ENCODE measurements at places on chromosomes 7 and 10.

DNA sequence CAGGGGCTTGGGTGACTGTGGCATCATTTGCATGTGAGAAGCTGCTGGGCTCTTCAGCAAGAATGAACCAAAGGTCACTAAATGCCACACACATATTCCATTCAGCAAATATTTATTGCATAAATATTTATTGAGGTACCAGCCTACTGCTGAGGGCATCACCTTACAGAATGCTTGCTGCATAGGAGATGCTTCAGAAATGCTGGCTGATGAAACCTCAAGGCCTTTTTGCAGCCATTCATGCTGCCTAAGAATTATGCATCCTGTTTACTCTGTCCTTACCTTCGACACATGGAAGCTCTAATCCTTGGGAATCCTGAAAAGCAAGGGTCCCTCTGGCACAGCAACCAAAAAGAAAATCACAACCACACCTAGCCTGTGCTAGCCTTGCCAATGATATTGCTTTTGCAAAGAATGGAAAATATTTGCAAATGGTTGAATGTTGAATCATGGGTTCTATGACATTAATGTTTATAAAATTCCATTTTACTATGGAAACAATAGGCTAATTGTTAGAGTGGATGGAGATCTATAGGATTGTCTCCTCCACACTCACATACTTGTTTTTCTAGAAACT lies 79.6 kb downstream of the PCGF5 start:
- no peak for DNase-seq

DNA sequence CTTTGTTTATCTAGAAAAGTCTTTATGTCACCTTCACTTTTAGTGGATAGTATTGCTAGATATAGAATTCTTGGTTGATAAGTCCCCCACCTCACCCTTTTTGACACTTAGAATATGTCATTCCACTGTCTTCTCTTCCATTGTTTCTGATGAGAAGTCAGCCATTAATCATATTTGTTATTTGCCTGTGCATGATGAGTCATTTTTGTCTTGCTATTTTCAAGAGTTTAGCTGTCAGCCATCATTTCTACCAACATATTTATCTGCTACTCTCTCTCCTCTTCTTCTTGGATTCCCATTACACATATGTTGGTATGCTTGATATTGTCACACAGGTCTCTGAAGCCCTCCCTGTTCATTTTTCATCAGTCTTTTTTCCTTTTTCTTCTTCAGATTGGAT lies 160.8 kb upstream of the TCF7L2 start:
- no peak for DNase-seq

DNA sequence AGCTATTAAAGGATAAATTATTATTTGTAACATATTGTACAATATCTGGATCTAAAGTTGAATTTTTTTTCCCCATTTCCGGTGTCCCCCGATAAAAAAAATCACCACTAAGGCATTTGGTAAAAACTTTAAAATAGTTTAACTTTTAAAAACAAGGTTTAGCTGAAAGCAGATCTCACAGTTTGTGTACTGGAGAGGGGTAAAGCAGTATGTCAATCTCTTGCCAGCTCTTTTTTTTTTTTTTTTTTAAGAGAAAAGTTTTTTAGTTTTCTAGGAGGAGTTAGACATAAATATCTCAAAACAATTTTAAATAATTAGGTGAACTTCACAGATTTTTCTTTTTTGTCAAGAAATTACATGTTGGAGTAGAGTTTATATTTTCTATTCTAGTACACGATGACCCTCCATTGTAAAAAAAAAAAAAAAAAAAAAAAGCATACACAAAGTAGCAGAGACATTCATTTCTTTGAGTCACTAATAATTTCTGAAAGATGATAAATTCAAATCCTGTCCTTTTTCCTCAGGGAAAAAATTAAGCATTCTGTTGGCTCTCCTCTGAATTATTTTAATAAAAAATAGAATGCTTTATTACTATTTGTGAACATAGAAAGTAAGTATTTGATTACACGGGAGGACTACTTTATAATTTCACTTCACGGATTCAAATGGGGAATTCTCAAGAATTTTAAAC lies 1.9 kb upstream of the HBP1 start:
- no peak for DNase-seq

DNA sequence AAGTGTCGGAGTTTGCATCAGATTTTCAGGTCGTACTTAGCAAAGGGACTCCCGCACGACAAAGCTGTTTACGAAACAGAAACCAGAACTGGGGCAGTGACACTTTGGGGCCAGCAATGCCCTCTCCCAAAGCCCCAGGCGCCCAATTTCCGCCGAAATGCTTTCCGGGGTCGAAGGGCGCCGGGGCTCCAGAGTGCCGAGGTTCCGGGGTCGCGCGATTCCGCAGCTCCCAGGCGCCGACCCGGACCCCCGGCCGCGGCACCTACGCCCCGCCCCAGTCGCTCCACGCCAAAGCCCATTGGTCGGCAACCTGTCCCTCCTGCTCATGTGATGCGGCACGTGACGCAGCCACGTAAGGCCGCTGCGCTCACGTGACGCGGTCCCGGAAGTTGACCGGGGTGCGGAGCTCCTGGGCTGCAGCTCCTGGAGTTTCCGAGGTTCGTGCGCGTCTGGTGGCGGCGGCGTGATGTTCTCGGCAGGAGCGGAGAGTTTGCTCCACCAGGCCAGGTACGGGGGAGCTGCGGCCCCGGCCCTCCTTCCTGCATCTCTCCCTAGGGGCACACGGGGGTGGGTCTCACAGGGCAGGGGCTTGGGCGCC lies at the start of gene AP5Z1:
AP5Z1 (plus strand) TSS at position 374 of the 598 bp plus-strand sequence; CDS start at position 467, 93 bp downstream.
- peak; percentile 96 for DNase-seq

- DNase-seq: no peak
Observed at GRCh38 chr7:36387435-36388231, 2.0 kb upstream of the ANLN start.

GRCh38 chr7:15219758-15220157 lies 317.2 kb upstream of the DGKB start:
- DNase-seq: no peak

DNA sequence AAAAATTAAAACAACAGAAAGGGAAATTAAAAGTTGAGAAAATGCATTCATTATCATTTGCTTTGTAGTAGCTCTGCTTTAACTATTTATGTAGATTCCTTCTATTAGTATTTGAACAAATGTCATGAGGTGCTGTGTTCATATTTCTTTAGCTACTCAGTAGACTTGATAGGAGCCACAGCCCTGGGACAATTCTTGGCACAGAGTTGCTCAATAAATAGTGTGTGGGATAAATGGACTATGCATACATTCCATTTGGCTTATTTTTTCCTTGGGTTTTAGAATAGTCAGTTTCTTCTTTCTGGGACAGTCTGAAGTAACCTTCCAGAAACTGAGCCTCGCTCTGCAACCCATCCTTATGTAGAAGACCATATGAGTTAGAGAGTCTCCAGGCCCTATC lies 13.4 kb downstream of the RPP30 start:
- no peak for DNase-seq

DNA sequence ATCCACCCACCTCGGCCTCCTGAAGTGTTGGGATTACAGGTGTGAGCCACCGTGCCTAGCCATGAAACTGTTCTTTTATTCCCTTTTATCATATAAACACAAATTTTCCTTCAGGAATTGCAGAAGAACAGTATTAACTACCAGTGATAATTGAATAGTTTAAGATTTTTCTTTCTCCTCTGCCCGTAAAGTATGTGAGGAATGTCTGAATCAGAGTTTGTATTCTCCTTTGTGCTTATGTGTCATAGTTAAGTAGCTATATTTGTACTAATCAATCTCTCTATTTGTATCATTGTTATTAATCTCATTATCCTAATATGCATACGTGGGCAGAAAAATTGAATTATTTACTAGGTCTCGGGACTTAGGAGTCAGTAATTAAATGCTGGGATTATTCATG lies 83.6 kb downstream of the ZNF277 start:
- DNase-seq: no peak

GRCh38 chr10:88012641-88013040 lies 149.2 kb downstream of the PTEN start:
- DNase-seq: no peak

- DNase-seq: no peak
Observed at GRCh38 chr10:35913628-35914027, 271.5 kb upstream of the FZD8 start.

GRCh38 chr10:43395571-43396060 lies 13.4 kb downstream of the HNRNPF start:
- peak; percentile 58 for DNase-seq

- no peak for DNase-seq
Observed at GRCh38 chr10:63093227-63093626, 39.9 kb upstream of the NRBF2 start.

- DNase-seq: no peak
Observed at GRCh38 chr7:4113271-4113670, 568.8 kb upstream of the FOXK1 start.

- DNase-seq: no peak
Observed at GRCh38 chr10:32415361-32415760, 30.6 kb upstream of the CCDC7 start.

GRCh38 chr10:8174762-8175161 lies 120.3 kb downstream of the GATA3 start:
- no peak for DNase-seq

- no peak for DNase-seq
Observed at GRCh38 chr7:99898023-99898357, 21.2 kb upstream of the OR2AE1 start.

- DNase-seq: no peak
Observed at GRCh38 chr7:127245002-127245401, 7.7 kb downstream of the GRM8 start.

DNA sequence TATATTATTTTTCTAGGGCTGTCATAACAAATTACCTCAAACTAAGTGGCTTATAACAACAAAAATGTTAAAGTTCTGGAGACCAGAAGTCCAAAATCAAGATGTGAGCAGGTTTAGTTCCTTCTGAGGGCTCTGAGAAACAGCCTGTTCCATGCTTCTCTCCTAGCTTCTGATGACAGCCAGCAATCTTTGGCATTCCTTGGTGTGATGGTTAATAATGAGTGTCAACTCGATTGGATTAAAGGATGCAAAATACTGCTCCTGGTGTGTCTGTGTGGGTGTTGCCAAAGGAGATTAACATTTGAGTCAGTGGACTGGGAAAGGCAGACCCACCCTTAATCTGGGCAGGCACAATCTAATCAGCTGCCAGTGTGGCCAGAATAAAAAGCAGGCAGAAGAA lies 26.3 kb upstream of the TNKS2 start:
- DNase-seq: no peak

DNA sequence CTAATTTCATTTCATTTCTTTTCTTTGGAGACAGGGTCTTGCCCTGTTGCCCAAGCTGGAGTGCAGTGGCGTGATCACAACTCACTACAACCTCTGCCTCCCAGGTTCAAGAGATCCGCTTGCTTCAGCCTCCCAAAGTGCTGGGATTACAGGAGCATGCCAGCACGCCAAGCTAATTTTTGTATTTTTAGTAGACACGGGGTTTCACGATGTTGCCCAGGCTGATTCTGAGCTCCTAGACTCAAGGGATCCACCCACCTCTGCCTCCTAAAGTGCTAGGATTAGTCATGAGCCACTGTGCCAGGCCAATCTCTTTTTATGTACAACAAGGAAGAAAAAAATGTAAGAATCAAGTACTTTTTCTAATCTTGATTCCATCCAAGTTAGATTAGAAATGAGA lies 10.7 kb upstream of the KMT2E start:
- DNase-seq: peak; percentile 44

GRCh38 chr10:71975871-71976725 lies 11.9 kb downstream of the CHST3 start:
- no peak for DNase-seq

GRCh38 chr7:79051915-79052314 lies 401.6 kb downstream of the MAGI2 start:
- no peak for DNase-seq

GRCh38 chr7:116342125-116342524 lies 131.8 kb downstream of the TES start:
- no peak for DNase-seq

- DNase-seq: no peak
Observed at GRCh38 chr7:57370066-57370738, 79.8 kb upstream of the ZNF716 start.

GRCh38 chr7:760006-760405 lies 32.9 kb upstream of the PRKAR1B start:
- DNase-seq: no peak

DNA sequence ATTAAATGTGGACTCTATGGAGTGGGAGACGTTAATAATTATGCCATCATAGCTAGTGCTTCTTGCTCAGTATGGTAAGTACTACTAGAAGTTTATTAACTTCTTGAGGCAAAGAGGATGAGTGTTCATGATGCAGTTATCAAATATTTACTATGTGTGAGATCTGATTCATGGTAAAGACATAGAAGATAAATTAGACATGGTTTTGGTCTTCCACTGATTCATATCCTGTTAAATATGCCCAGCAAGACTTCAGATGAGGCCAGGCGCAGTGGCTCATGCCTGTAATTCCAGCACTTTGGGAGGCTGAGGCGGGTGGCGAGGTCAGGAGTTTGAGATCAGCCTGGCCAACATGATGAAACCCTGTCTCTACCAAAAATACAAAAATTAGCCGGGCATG lies 547.1 kb upstream of the ANKRD30A start:
- DNase-seq: no peak

DNA sequence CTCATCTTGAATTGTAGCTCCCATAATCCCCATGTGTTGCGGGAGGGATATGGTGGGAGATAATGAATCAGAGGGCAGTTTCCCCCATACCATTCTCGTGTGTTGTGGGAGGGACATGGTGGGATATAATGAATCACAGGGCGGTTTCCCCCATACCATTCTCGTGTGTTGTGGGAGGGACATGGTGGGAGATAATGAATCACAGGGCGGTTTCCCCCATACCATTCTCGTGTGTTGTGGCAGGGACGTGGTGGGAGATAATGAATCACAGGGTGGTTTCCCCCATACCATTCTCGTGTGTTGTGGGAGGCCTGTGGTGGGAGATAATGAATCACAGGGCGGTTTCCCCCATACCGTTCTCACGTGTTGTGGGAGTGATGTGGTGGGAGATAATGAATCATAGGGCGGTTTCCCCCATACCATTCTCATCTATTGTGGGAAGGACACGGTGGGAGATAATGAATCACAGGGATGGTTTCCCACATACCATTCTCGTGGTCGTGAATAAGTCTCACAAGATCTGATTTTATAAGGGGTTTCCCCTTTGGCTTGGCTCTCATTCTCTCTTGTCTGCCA lies 271.0 kb downstream of the MAD1L1 start:
- DNase-seq: peak; percentile 56

DNA sequence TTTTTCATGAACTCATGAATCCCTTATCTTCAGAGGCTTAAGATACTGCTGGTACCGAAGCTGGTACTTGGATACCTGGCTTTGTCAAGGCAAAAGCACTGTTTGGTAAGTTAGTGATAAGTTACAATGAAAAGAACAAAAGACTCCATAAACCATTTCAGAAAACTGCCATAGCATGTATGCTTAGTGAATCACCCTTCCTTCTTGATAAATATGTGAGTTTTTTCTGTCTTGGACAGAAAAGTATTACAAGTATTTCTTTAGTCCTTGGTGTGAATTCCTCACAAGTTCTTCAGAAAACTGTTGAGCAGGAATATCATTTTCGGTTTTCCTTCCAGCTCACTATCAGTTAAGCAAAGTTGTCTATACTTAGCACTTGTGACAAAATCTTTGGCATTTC lies 25.6 kb downstream of the PUS7 start:
- DNase-seq: no peak

DNA sequence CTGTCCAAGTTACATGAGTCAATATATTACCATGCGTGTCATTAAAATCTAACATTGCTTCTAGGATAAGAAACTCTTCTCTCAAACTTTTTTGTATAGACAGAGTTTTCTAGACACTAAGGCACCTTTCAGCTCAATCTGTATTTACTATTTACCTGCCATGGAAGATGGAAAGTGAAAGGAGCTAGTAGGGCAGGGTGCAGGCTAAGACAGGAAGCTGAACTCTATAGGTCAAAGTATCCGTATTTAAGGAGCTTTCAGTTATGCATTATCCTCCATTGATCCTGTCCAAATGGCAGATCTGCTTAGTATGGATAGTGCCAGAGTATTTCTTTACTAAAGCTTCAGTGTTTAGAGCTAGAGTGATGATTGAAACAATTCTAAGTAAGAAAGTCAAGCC lies 612.8 kb downstream of the IPMK start:
- no peak for DNase-seq

Data from stimulated activated naive CD8-positive, alpha-beta T cell treated with anti-CD3 and anti-CD28 coated beads, Interleukin-15, Interleukin-2, amounts not matched to agents 100 U/mL and 50 U/mL, for 24 hours (primary cell).